A549 (cell line): ENCODE measurements at places on chromosomes 7 and 10.

GRCh38 chr10:124131172-124131571 lies 37.8 kb upstream of the CHST15 start:
- DNase-seq, result no peak

- no peak for DNase-seq
Observed at GRCh38 chr7:21730399-21730798, 187.6 kb downstream of the DNAH11 start.

GRCh38 chr7:127962589-127963361 lies 68.5 kb downstream of the LRRC4 start:
- no peak for DNase-seq

DNA sequence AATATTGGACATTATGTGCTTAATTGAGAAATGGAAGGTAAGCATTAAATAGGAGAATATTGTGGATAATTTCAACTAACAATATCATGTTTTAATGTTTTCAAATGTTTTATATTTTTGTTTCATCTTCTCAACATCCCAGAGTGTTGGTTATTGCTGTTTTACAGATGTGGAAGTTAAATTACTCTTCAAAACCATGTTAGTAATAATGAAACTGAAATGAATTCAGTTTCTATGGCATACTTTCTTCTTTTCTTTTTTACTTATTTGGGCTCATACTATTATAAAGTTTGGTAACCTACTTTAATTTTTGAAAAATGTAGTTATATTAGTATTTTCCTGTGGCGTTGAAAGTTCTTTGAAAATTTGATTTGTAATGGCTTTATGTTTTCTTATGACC lies 4.2 kb downstream of the GLRX3 start:
- no peak for DNase-seq

GRCh38 chr10:80104066-80104926 lies 25.8 kb downstream of the TMEM254 start:
- DNase-seq, result no peak

GRCh38 chr10:35565602-35566081 lies 39.5 kb upstream of the GJD4 start:
- no peak for DNase-seq

DNA sequence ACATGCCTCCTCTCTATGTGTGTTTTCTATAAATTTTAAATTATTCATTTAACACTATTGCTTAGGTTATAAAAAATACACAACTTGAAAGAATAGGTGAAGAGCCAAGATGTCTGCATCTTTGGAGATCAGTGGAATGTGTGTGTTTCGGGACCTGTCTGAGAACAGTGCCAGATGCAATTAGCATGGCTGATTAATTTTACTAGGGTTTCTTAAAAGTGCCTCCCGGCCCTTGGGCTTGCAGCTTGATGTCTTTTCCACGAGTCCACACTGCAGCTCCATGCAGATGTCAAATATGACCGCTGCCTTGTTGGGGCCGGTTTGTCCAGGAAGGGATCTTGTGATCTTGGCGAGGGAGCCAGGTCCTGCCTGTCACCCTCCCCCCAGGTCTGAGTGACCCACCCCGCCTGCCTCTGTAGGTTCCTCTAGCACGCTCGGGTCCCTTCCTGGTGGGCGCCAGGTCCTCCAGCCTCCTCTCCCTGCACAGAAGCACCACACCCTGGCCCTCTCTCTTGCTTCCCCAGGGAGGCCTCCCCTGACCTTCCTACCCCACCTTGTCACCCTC lies 20.7 kb downstream of the LHPP start:
- DNase-seq, result no peak

DNA sequence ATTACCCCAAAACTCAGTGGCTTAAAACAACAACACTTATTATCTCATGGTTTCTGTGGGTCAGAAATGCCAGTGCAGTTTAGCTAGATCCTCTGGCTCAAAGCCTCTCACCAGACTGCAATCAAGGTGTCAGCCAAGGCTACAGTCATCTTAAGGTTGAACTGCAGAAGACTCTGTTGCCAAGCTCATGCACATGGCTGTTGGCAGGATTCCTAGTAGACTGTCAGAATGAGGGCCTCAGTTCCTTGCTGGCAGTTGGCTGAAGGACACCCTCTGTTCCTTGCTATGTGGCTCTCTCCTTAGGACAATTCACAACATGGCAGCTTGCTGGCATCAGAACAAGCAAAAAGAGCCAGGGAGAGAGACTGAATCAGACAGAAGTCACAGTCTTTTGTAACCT lies 34.7 kb downstream of the TOMM7 start:
- no peak for DNase-seq

GRCh38 chr10:100625816-100626215 lies 90.1 kb downstream of the HIF1AN start:
- no peak for DNase-seq

DNA sequence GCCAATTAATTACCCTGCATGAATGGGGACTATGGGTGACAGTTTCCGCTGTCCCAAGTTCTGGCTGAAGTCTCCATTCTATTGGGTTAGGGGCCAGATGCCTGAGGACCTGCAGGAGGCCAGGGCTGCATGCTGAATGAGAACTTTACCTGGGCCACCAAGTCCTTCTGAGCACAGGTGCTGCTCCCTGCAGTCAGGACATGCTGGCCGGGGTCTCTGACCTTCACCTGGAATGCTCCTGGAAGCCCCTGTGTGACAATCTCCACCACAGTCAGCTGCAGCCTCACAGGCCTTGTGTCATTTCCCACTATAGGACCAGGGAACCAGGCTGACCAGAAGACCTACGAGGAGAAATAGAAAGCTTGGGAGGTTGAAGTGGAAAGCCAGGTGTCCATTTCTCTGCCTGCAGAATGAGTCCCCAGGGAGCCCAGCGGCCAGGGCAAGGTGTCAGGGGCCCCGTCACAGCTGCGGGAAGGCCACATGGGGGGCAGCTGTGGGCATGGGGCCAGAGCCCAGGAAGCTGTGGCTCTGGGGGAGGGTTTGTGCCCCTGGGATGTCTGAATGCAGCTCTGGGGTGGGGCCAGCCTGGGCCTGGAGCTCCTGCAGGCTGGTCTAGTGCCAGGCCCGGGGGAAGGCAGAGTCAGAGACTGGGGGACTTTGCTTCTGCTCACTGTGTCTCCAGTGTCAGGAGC lies 5.6 kb upstream of the GIMAP8 start:
- no peak for DNase-seq

- DNase-seq, result no peak
Observed at GRCh38 chr10:22436893-22437619, 91.8 kb downstream of the SPAG6 start.

- no peak for DNase-seq
Observed at GRCh38 chr7:22363756-22364422, 6.9 kb upstream of the RAPGEF5 start.

DNA sequence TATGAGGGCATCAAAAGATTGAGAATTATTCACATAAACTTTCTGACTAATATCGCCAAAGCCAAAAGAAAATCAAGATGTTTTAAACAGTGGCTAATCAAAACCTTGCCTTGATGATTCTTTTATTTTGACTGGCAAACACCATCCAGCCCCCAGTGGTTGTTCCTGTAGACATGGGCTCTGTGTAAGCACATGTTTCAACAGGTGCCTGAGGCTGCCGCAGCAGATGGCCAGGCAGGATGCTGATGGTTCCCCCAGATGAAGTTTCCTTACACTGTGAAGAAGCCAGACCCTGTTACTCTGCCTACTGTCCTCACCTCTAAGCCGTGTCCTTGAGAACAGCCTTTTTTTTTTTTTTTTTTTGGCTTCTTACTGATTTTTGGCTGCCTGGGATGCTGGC lies 146.5 kb downstream of the RAB11FIP2 start:
- no peak for DNase-seq

- no peak for DNase-seq
Observed at GRCh38 chr7:128940494-128941322, 3.0 kb downstream of the IRF5 start.

DNA sequence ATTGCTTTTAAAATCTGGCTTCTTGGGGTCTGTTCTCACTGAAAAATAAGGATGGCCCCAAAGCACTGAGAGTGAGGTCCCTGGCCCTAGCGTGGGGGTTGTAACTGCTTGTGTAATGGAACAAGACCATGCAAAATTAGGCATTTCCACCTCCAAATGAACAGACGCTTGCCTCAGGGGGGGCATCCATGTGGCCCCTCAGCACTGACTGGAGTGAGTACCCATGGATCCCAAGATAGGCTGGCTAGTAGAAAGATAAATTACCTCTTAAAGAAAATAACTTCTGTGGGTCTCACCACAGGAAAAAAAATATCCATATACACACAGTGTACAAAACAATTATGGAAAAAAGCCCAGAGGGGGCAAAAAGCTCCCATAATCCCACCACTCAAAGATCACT lies 15.2 kb upstream of the CPA1 start:
- no peak for DNase-seq

DNA sequence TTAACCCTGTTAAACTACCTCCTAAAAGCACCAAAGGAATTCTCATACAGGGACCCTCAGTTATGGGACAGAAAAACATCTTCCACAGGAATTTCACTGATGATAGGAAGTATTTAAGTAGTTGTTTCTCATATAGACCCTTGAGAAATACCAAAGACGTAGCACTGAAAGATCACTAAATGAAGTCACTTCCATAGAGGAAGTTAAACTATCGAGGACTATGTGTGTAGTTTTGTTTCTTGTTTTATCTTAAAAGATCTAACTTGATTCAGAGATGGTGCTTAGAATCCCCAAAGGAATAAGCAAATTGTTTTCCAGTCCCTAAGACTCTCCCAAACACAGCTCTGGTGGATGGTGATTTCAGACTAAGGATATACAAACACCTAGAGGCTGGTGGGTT lies 94.8 kb upstream of the AFAP1L2 start:
- DNase-seq, result no peak

DNA sequence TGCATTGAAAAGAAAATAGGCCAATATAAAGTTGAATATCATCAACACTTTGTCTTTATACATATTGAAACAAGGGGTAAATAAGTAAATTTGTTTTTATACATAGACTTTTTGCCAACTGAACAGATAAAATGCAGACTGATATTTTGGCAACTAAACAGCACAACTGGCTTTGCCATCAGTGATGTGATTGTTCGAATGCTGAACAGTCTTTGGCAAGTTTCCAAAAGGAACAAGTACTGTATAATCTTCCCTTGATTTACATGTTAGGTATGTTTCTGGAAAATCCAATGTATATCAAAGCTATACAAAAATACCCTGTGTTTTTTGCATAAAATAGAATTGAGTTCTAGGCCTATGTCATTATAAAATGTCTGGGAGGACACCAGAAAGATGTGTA lies 18.2 kb upstream of the ANKRD1 start:
- no peak for DNase-seq

- DNase-seq, result no peak
Observed at GRCh38 chr7:103937680-103938079, 51.8 kb downstream of the RELN start.

DNA sequence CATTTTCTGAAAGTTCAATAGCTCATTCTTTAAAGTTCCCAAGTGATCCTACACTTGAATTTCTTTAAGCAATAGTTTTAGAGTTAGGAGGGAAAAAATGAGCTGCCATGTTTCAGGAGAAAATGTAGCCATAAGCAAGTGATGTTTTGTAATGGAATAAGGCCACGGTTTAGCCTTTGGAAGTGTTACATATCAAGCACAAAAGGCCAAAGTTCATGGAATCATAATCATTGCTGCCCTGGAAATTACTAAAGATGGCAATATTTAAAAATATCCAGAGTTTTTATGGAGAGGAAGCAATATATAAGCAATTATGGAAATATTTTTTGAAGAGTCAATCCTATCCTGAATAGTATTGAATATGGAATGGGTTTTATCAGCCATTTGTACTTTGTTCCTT lies 68.4 kb downstream of the ETV1 start:
- no peak for DNase-seq

DNA sequence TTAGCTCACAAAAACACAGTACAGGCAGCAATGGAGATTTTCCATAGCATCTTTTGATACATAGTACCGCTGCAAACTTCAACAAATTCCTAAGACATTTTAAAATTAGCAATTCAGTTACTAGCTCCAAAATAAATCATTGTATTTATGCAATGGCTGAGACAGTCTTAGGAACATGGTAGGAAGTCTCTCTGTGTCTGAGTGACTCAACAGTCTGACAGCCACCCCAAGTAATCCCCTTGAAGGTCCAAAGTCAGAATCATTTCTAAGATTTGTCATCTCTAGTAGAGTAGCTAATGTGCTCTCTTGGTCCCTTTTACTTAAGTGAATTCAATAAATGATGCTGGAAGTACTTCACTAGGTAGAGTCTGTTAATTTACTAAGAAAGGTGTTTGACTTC lies 93.8 kb upstream of the NOBOX start:
- DNase-seq, result no peak

DNA sequence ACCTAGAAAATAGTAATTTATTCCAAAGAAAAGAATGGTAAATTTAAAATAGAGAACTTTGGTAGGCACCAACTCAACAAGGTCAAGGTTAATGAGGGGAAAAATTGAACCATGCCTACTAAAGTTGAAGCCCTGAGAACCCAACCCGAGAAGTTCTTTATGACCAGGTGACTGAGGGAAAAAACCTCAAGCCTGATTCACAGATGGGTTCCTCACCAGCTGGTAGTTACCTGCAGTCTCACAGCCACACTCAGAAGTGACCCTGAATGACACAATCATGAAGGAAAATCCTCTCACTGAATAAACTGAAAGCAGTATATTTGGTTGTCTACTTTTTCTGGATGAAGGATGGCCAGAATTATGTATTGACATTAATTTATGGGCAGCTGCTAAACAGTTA lies 7.0 kb downstream of the C10orf67 start:
- DNase-seq, result no peak

DNA sequence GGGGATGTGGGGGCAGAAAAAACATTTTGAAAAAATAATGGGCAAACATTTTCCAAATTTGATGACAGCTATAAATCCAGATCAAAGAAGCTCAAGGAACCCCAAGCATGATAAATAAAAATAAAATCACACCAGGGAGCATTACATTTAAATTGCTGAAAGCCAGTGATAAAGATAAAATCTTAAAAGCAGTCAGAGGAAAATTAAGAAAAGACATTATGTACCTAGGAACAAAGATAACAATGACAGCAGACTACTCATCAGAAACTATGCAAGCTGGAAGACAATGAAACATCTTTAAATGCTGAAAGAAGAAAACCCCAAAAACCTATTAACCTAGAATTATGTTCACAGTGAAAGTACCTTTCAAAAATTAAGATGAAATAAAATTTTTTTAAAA lies 23.3 kb downstream of the NEUROG3 start:
- no peak for DNase-seq

DNA sequence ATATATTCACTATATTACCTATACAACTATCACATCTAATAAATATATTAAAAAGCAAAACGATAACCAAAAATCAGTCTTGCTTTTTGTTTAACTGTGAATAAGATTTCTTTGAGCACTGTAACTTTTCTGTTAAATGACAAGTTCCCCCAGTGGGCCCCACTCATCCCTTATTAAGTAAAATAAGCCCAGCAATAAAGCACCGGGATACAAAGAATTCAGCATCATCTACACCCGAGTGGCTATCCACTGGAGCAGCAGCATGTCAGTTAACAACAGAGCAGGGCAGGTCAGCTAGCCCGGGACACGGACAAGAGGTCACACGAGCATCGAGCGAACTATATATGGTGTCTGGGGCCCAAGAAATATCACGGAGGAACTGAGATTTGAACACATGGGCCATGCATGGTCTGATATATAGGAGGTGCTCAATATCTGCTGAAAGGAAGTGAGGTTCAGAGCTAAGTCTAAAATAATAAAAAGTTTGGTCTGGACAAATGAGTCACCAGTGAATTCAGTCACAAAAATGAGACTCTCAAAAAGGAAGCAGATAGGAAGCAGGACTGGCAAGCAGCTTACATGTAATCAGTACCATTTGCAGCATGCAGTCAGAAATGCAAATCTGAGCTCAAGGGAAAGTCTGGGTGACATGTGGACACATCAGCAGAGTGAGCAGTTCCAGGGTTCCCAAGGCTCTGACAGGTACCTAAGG lies 4.1 kb downstream of the ERCC6 start:
- no peak for DNase-seq

- DNase-seq, result no peak
Observed at GRCh38 chr10:100036850-100037249, 27.1 kb upstream of the DNMBP start.
